Tracheal epithelial cell (primary cell): ENCODE measurements at places on chromosomes 12 and 14. TPM values are rescaled to one million over a fixed set of nuclear protein-coding genes. Genes with fewer than 3 reads are reported as not detected.

Gene NKX2-1
- 0.48 and 7.0 TPM in 2 replicates for total RNA-seq

Gene LUM
- total RNA-seq: 0.21 and 6.5 TPM in 2 replicates

Gene ACACB
- total RNA-seq: 1.3 and 1.9 TPM in 2 replicates

Gene ESPL1
- 0.64 and 1.4 TPM in 2 replicates for total RNA-seq

Gene CLEC12A
- not detected in 2 replicates for total RNA-seq

Gene PRR13
- total RNA-seq: 26.7 and 33.9 TPM in 2 replicates

Gene NUDT14
- 36.9 and 39.2 TPM in 2 replicates for total RNA-seq

Gene CYP27B1
- 3.2 and 6.5 TPM in 2 replicates for total RNA-seq

Gene CLEC2B
- 4.1 and 11.9 TPM in 2 replicates for total RNA-seq

Gene FBLN5
- total RNA-seq: 0.24 TPM in 1 of 2 replicates, not detected in the other

Gene ZDHHC22
- not detected in 2 replicates for total RNA-seq

Gene SMIM41
- total RNA-seq: not detected in 2 replicates

Gene CPNE8
- 11.3 and 12.4 TPM in 2 replicates for total RNA-seq

Gene LPAR5
- 2.3 and 3.9 TPM in 2 replicates for total RNA-seq

Gene GALNT6
- total RNA-seq: 23.7 and 61.9 TPM in 2 replicates

Gene SLCO1B1
- total RNA-seq: not detected in 2 replicates

Gene PPP1R36
- total RNA-seq: 0.72 and 0.85 TPM in 2 replicates

Gene CEBPE
- total RNA-seq: not detected in 2 replicates

Gene KIF26A
- 0.48 and 1.3 TPM in 2 replicates for total RNA-seq

Gene YAF2
- 12.4 and 62.2 TPM in 2 replicates for total RNA-seq

Gene FANCM
- 2.7 and 4.0 TPM in 2 replicates for total RNA-seq

Gene STRAP
- 74.5 and 86.3 TPM in 2 replicates for total RNA-seq

Gene BAZ2A
- total RNA-seq: 17.8 and 18.5 TPM in 2 replicates

Gene LTBP2
- 15.8 and 37.4 TPM in 2 replicates for total RNA-seq

Gene NR4A1
- total RNA-seq: 0.72 and 2.8 TPM in 2 replicates

Gene ACSS3
- total RNA-seq: 0.64 and 2.9 TPM in 2 replicates

Gene LRP1-AS
- total RNA-seq: not detected in 2 replicates

Gene RERGL
- total RNA-seq: not detected in 2 replicates

Gene TPH2
- not detected in 2 replicates for total RNA-seq

Gene PROX2
- under 0.01 TPM in 1 of 2 replicates, not detected in the other for total RNA-seq

Gene ANO2
- 0.85 TPM in 1 of 2 replicates, not detected in the other for total RNA-seq

Gene KCNJ8
- total RNA-seq: 0.48 TPM in 1 of 2 replicates, not detected in the other

Gene ADAM21
- 0.48 and 0.64 TPM in 2 replicates for total RNA-seq

Gene KRT82
- total RNA-seq: not detected in 2 replicates

Gene TESPA1
- total RNA-seq: not detected in 2 replicates

Gene SLC35E3
- total RNA-seq: 2.1 and 2.7 TPM in 2 replicates

Gene OR6C6
- total RNA-seq: not detected in 2 replicates
